ENCODE measurements at places on chromosomes 1 and 21.

DNA sequence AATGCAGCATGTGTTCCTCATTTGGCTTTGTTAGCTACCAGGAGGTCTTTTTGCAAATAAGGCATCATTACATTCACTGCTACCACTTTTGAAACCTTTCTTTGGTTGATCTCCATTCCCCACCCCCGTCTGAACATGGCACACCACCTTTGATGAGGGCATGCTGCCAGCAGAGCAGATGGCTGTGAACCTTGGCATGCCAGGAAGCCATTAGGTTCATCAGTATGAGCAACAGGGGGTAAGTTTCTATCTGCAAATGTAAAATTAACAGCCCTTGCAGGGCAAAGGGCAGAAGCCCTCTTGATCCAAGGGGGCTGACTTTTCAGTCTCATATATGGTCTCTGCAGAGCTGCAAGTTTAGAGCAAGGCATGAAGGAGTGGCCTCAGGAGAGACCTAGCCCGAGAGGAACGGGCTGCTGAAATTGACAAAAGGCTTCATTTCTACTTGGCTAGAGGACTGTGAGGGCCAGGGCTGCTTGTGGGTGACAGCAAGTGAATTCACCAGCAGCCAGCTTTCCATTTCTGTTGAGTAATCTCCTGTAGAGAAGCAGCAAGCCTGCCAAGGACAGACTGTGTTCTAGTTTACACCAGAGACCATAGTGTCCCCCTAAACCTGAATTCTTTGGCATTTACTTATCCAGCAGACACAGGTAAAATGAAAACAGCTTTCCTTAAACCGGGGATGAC, 127.9 kb downstream of the ZNF326 start:
- DNase-seq = no peak

GRCh38 chr1:207966521-207966920, 55.6 kb upstream of the CD34 start:
- DNase-seq = no peak

DNA sequence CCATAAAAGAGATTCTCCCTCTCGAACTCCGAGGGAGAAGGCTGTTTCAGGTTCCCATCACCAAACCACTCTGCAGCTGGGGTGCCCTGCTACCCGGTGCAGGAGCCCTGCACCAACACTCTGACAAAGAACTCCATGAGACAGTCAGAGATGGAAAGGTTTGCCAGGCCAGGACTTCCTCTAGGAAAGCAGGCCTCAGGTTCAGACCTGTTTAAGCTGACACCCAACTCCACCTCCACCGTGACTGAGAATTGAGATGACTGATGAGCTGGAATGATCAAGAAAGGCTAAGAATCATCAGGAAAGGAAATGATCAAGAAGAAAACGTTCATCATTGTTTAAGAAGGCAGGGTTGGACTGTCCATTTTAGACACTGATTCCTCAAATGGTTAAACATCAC, 46.2 kb upstream of the KCNE1 start:
- DNase-seq = no peak

GRCh38 chr1:67863637-67864036, 30.4 kb upstream of the GNG12 start:
- no peak for DNase-seq

GRCh38 chr1:53548031-53548491, 88.9 kb downstream of the DMRTB1 start:
- DNase-seq = no peak

DNA sequence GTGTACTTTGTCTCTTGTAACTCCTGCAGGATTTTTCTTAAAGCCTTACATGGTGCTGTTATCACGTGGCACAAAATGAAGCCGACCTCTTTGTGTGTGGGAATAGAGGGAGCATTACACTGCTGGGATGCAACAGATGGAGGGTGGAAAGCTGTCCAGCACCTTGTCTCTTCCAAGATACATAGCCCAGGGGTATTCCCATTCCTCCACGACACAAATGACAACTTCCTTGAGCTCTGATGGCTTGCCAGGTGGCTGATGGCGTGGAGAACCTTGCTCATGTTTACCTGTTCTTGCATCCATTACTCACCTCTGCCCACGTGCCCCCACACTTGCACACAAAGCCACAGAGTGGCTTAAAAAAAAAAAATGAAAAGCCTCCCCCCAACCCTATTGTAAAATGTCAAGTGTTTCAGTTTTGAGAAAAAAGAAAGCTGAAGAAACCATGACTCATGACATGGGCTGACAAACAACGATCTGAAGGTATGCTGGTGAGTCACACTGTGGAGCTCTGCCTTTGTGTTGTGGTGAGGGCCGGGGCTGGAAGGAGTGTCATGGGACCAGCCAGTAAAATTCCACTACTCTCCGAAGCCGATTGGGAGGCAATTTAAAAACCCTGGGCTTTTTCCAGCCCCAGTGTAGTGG, 32.0 kb upstream of the ATP5PO start:
- peak; percentile 98 for DNase-seq

GRCh38 chr1:51789342-51789741, 89.2 kb downstream of the NRDC start:
- no peak for DNase-seq

DNA sequence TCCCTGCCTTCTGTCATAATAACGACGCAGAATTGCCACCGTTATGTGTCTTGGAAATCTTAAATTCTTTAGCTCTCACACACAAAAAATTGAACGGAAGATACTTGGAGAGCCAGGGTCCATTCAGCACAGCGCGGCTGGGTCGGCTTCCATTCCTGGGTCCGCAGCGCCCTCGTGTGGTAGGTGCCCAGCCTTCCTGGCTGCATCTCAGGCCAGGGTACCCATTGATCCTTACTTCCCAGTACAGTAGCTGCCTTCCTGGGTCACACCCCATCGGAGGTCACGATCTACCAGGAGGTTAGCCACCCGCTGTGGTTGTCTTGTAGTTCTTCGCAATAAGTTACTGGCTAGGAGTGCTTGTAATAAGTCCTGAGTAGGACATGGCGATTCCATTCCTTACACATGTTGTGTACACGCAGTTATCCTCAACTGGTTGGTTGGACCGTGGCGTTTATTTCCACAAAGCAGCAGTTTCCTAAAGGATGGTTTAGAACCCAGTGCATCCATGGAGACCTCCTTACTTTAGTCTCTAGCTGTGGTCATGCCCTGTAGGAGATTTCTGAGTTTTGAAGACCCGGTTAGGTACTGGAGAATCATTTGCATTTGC, 9.9 kb upstream of the MTARC1 start:
- DNase-seq = peak; percentile 62

- DNase-seq = no peak
These were observed 380.7 kb upstream of the NR5A2 start for GRCh38 chr1:199646761-199647160.

DNA sequence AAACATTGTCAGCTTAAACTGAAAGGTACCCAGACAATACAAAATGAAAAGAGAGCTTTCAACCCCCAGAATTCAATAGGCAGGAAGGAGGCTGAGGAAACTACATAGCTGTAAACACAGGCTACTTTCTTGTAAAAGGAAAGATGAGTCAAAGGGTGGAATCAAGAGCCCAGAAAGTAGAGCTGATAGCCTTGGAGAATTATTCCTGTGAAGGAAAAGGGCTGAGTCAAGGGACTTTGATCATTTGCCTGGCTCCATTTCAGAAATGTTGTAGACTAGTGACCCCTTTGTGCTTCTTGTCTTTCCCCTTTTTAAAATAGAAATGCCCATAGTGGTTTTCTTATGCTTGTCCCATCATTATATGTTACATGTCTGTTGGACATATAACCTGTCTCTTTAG, 597.6 kb downstream of the ADGRL2 start:
- DNase-seq = peak; percentile 12

DNA sequence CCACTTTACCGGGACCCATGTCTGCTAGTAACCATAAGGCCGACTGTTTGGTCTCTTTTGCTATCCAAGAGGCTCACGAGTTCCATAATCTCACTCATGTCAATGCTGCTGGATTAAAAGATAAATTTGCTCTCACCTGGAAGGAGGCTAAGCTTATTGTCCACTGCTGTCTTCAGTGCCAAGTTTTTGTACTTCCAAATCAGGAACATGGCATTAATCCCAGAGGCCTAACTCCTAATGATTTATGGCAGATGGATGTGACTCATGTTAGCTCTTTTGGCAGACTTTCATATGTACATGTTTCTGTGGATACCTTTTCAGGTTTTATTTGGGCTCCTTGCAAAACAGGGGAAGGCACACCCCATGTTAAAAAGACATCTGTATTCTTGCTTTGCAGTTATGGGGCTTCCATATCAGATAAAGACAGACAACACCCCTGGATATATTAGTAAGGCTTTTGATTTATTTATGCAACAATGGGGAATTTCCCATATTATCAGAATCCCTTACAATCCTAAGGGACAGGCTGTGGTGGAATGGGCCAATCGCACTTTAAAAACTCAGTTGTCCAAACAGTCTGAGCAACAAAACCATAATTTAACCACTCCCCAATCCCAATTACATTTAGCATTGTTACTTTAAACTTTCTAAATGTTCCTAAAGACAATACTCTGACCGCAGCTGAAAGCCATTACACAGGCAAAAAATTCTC, 162.7 kb downstream of the IER5 start:
- DNase-seq = peak; percentile 27

DNA sequence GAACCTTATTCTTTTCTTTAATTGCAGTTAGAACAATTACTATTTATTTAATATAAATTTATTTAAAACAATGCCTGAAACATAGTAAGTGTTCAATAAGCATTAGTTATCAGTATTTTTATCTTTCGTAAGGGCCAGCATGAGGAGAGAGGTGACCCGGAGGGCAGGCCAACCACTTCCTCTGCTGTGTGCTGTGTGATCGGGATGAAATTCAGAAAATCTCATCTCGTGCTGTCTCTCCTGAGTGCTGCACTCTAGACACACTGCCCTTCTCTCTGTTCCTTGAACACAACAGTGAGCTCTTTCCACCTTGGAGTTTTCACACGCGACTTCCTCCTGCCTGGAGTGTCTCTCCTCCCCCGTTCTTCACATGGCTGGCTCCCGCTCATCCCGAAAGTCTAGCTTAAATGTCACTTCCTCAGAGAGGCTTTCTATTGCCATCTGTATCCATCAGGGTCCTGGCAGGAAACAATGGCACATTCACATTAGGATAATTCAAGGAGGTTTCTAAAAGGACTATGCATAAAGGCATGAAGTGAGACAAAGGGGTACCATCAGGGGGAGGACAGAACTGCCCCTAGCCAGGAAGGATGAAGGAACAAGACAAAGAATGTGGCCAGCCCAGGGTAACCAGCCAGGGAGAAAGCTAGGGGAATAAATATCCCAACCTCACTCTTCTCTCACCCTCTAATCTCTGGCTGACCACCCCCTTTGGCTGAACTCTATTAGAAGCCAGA, 142.6 kb upstream of the GJB5 start:
- DNase-seq = no peak

DNA sequence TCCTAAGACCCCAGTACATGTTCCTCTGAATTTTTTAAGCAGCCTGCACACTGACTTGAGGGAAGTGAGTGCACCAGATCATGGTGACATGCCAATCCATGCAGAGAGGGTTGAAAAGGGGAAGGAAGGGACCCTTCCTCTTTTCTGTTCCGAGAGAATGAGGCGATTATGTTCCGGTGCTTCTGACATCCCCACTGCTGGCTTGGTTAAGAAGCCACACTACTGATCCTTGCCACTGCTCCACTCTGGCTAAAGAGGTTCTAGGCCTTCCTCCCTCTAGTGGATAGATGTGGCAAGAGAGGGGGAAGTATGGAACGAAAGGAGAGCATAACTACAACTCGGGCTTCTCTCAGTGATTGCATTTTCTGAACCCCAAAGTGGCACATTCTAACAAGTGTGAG, 1.8 kb upstream of the CYB5R1 start:
- DNase-seq = peak; percentile 68

DNA sequence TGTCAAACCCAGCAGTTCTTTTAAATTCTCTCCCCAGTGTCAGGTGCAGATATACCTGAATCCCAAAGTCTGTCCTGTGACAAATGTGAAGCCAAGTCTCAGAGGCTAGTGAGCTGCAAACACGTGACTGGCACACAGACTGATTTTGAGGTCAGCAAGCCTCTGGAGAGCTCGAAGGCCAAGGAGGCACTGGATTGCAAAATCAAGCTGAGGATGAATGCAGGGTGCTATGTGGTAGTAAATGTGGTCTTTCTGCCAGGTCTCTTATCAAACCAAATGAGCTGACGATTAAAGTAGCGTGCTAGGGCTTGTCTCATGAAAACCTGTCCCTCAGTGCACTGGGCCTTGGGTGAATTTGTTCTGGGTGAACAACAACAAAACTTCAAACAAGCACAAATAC, 20.6 kb downstream of the GPR3 start:
- DNase-seq = no peak

- DNase-seq = no peak
These were observed 44.6 kb downstream of the COQ8A start for GRCh38 chr1:226984521-226985238.

GRCh38 chr1:246787781-246788513, 63.7 kb downstream of the SCCPDH start:
- DNase-seq = no peak

DNA sequence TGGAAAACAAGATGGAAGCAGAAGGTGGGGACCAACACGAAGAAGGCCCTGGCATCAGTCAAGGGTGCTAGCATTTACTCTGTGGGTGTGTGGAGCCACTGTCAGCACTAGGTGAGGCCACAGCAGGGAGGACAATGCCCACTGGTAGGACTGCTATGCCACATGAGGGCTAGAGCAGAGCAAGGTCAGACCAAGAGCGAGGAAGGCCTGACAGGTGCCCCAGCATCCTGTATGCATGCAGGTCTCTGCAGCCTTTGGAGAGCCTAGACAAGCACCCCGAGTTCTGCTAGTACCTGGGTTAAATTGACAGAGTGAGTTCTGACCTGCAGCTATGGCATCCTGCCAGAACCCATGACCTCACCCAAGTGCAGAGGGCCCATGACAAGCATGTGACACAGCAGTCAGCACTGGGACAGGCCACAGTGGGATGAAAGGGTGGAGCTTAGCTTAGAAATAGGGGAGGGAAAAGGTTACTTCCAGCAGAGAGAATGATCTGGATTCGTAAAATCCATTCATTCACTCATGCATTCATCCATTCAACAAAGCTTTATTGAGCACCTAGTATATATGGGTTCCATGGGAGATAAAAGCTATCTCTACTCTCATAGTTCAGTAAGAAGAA, 9.0 kb upstream of the CSF1 start:
- DNase-seq = peak; percentile 21

DNA sequence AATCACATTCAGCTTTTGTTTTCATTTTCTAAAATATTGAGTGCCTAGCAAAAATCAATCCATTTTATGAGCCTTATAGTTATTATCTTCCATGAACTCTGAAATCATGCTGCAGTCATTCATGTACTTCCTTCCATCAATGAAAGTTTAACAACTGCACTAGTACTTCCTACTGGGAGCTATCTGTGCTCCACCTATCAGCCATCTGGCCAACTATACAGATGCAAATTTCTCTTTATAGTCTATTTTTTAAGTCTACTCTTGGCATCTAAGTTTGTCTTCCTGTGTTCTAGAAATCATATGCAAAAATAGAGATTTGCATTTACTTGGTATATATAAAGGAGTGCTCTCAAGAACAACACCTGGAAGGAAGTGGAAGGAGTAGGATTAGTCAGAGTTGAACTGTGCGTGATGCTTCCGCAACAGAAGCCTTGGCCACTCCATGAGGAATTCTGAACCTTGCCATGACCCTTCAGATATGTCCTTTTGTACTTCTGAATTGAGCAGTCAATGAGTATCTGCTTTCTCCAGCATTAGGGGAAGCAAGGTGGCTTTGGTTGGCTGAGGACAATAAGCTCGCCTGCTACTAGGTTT, 403.2 kb upstream of the ADAMTS5 start:
- DNase-seq = no peak

All from fibroblast of skin of back (primary cell).